Heart left ventricle (tissue), 16 donors: ENCODE measurements at places on chromosomes 1 and 21. TPM values are rescaled to one million over a fixed set of nuclear protein-coding genes. Genes with fewer than 3 reads are reported as not detected.

DNA sequence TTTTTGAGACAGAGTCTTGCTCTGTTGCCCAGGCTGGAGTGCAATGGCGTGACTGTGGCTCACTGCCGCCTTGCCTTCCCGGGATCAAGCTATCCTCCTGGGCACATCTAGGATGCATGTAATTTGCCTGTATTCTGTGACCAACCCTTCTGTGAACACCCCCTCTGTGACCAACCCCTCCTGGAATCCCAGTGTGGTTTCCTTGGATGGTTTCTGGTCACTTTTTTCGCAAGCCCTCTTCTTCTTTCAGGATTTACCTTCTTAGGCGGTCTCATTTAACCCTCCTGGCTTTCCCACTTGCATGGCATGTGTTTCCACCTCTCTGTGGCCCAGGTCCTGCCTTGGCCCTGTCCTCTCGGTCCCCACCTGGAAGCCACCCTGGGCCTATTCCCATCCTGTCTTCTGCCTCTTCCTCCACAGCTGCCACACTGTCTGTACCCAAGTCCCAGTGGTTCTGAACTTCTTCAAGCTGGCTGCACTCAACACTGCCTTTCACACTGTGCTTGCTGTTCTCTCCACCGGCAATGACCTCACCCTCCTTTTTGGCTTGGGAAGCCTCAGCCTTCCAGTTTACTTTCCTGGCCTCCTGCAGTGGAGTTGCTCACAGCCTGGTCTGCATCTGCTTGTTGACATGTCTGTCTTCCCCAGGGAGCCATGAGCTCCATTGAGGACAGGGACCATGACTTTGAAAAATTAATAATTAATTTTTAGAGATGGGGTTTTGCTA, 57.0 kb downstream of the DISC1 start:
- DNase-seq: no peak
- no peaks in the 10 kb centered on the region for H3K27me3 ChIP-seq
- H3K36me3 ChIP-seq: no peaks in the 10 kb centered on the region
- H3K4me3 ChIP-seq: no peak overlapping the region
- H3K4me1 ChIP-seq: no peaks in the 10 kb centered on the region

DNA sequence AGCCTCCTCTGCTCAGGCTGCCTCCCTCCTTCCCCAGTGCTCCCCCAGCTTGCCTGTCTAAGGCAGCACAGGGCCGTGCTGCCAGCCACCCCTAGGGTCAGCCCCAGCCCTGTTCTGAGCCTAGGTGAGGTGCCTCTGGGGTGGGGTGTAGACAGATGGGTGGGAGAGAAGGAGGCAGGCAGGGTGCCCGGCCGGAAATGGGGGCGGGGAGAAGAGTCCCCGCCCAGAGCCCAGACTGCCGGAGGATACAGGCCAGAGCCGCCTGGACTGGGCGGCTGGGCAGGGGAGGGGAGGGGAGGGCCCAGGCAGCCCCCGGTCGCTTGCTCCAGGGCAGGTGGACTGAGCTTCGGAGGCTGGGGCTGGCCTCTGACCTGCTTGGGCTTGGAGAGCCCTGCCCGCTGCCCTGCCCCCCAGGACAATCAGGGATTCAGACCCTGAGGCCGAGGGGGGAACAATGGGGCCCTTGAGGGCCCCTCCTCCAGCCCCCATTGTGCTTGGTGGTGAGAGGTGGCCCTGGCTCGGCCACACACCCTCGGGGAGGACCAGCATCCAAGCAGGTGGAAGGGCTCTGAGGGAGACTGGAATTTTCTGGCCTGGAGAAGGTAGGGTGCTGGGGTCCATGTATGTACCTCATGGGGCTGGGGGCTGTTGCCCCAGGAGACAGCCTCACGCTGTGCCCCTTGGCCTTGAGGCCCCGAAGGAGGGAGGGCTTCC, at the start of gene GJC2:
TSS of gene GJC2 (plus strand) at position 525 of the 714 bp plus-strand sequence. CDS start 7,829 bp downstream, outside the sequence.
- no peaks in the 10 kb centered on the region for H3K27me3 ChIP-seq
- DNase-seq: peak; percentile 76
- H3K4me3 ChIP-seq: no peak within 1 kb of the TSS
- peaks cover 40% of the 10 kb centered on the region for H3K4me1 ChIP-seq
- no peaks in the 10 kb centered on the region for H3K36me3 ChIP-seq

DNA sequence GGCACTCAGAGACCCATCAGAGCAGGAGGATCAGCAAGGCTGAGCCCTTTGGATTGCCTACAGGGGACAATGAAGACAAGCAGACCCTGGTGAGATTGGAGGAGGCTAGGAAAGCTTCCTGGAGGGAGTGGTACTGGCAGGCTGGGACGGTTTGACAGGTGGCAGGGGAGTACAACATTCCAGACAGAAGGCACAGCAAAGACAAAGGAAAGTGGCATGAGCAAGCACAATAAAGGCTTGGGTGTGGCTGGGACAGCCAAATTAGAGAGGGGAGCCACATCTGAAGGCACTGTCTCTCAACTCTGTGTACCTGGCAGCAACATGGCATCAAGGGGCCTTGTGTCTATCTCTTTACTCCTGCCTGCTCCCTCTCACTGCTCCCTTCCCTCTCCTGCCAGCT, 38.2 kb downstream of the DMAP1 start:
- H3K27me3 ChIP-seq: no peaks in the 10 kb centered on the region
- no peak overlapping the region for H3K4me3 ChIP-seq
- DNase-seq: no peak
- no peak overlapping the region for H3K27ac ChIP-seq
- H3K36me3 ChIP-seq: no peaks in the 10 kb centered on the region

The DPT gene
- total RNA-seq: 25.8 TPM

DNA sequence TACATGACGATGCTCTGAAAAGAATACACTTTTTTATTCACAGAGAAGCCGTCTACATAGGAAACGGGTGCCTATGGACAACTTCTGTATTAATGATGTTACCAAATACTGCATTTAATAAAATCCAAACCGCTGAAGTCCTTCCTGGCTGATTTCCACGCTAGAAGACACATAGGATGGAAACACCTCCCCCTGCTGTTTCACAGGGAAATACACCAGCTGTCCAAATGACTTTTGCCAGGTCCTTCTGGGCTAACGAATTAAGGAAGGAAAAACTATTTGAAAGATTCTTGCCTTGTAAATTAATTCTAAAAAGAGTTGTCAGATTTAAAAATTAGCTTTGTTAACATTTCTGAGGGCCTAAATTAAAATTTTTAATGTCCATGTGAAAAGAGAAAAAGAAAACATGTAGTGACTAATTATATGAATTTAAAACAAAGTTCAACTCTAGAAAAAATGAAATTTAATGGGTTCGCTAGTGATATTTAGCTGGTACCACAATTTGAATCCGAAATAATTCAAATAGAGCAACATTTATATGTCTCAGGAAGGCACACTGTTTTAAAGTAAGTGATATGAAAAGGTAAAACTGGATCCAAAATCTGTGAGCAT, 146.0 kb downstream of the RERE start:
- H3K27ac ChIP-seq: no peak overlapping the region
- H3K4me1 ChIP-seq: peaks cover 50% of the 10 kb centered on the region
- no peak overlapping the region for H3K4me3 ChIP-seq
- peak; percentile 40 for DNase-seq
- H3K27me3 ChIP-seq: no peaks in the 10 kb centered on the region
